ENCODE measurements at places on chromosomes 4 and X. TPM values are rescaled to one million over a fixed set of nuclear protein-coding genes. Genes with fewer than 3 reads are reported as not detected.

Gene NDNF
- total RNA-seq: 2.7 TPM

Gene ATG4A
- 12.4 TPM for total RNA-seq

Gene F8
- total RNA-seq: 19.9 TPM

Gene KLB
- 0.20 TPM for total RNA-seq

Gene GLOD5
- not detected for total RNA-seq

Gene ITIH6
- total RNA-seq: not detected

Gene LRPAP1
- total RNA-seq: 256 TPM

Gene TRPC5OS
- not detected for total RNA-seq

Gene RPL34
- 803 TPM for total RNA-seq

Gene PF4V1
- not detected for total RNA-seq

Gene P2RY4
- total RNA-seq: 1.6 TPM

Gene MAP9
- 12.1 TPM for total RNA-seq

Gene MANBA
- 53.4 TPM for total RNA-seq

Gene GATB
- total RNA-seq: 21.2 TPM

Gene CCDC110
- total RNA-seq: 12.1 TPM

GRCh38 chr4:30768277-30768676 is 48.1 kb downstream of the PCDH7 start:
- DNase-seq: peak; percentile 3

DNA sequence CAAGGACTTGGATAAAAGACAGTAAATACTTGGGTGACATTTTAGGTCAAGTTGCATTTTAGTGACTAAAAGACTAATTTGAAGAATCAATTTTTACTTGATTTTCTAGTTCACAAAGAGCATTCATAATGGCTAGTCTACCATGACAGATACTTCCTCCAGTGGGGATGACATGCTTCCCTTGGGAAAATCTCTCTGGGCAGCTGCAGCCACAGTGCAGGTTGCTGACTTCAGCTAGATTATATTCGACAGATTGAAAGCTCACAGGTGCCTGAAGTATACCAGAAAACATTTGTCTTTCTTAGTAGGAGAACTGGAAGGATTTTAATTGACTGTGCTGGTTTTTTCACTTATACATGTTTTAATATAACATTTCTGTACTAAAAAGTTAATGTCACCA is 209.6 kb upstream of the MAGEB2 start:
- no peak for DNase-seq

GRCh38 chr4:176230836-176231235 is 35.5 kb upstream of the SPATA4 start:
- DNase-seq: no peak

DNA sequence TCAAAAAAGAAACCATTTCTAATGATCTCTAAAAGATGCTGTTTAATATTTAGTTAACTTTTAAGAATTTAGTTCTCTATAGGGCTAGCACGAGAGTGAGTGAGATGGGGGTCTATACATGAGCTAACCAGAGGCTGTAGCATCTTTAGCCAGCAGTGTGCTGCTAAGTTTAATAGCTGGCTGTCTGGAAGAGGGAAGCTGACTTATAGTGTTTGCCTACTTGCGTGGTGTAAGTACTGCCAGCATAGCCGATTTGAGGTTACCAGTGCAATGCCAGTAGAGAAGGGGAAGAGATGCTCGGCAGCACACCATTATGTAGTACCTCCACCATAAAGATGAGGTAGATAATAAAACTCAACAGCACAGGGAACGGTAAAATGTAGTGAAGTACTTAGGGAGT is 47.1 kb upstream of the TMEM131L start:
- no peak for DNase-seq

DNA sequence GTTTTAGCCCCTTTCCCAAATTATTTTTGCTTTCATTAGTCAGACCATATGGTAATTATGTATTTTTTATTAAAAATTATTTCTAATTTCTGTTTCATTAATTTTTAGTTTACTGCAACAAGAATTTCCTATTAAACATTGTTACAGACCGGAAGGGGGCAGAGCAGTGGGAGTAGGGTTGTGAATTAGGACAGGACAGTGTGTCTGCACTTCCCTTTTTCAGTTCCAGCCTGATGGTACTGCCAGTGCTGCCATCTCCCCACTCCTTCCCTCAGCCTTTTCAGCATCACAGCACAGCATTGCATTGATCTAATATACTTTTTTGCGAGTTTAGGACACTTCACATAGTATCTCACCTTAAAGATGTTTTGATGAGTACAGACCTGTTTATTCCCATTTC is 76.5 kb downstream of the STIM2 start:
- DNase-seq: no peak

- DNase-seq: no peak
Measured at GRCh38 chr4:183429489-183429888, 14.9 kb upstream of the CDKN2AIP start.

- DNase-seq: peak; percentile 29
Measured at GRCh38 chrX:130916636-130917422, 13.8 kb upstream of the ENOX2 start.

DNA sequence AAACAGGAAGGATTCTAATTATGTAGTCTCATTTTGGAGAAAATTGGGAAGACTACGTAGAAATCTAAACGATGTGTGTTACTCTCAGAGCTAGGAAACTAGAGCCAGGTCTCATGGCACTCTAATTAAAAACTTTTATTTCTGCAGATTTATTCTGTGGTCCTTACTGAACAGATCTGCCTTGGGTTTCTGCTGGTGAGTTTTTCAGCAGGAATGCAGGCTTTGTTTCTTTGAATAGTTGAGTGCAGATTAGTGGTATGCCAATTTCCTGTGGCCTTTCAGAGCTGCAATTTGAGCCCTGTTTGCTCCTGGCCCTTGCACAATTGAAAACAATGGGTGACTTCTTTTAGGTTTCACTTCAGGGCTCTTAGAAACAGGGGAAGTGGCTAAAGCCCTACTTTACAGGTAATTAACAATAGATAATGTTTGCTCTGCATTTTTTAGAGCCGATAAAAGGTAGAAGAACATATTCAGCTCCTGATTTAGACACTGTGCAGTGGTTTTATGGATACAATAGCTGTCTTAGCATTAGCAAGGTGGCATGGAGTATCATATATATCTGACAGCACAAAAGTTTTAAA is 21.8 kb downstream of the SPRY1 start:
- DNase-seq: peak; percentile 55

GRCh38 chr4:168667376-168667775 is 170.5 kb downstream of the PALLD start:
- no peak for DNase-seq

DNA sequence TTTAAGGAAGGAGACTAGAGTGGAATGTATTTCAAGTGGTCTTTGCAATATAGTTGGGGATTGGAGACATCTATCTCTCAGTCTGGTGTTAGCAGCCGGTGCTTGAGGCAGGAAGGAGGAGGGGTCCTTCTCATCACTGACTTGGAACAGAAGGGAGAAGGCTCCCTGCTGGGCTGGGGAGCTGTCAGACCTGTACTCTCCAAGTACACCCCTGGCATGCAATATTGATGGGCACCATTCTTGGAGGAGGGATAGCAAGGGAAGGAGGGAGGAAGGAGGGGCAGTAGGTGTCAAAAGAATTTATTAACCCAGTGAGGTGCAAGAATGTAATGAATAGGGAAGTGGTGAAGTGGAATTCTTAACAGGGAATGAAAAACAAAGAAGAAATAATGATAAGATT is 338.8 kb downstream of the UNC5C start:
- no peak for DNase-seq

DNA sequence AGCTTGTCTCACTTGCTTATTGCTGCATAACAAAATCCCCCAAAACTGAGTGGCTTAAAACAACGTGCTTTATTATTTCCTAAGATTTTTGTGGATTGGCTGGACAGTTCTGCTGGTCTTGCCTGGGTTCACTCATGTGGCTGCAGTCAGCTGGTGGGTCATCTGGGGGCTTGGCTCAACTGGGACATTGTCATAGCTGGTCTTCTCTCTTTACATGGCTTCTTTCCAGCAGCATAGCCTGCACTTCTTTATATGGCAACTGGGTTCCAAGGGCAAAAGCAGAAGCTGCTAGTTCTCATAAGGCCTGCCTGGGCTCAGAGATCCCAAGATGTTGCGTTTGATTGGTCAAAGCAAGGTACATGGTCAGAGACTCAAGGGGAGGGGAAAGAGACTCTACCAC is 33.7 kb upstream of the STAG2 start:
- no peak for DNase-seq

GRCh38 chr4:22692736-22693135 is at the start of gene GBA3:
Gene GBA3 (plus strand): TSS chr4:22692937.
- DNase-seq: peak; percentile 9

DNA sequence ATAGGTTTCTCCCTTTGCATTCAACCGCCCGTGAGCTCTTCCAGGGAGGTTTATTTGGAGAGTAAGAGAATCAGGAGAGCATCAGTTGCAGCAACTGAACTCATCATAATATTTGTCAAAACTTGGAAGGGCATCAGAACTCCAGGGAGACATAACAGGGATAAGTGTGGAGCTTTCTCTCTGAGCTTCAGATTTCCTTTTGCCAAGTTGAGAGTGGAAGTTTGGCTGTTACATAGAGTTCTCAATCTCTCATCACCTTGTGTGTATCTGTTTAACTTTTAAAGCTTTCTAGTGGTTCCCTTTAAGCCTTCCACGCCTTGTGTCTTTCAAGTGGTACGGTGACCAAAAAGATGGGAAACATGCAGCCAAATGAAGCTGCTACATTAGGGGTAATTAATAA is 18.8 kb downstream of the BMP3 start:
- no peak for DNase-seq

- DNase-seq: peak; percentile 28
Measured at GRCh38 chr4:150130933-150131332, 52.7 kb downstream of the DCLK2 start.

GRCh38 chrX:71941145-71941544 is 30.5 kb downstream of the NHSL2 start:
- no peak for DNase-seq

- no peak for DNase-seq
Measured at GRCh38 chrX:17012465-17012864, 66.0 kb downstream of the REPS2 start.

GRCh38 chr4:156638925-156639605 is 332.5 kb downstream of the PDGFC start:
- DNase-seq: peak; percentile 46

- peak; percentile 58 for DNase-seq
Measured at GRCh38 chr4:69714086-69714485, 46.3 kb downstream of the SULT1B1 start.

DNA sequence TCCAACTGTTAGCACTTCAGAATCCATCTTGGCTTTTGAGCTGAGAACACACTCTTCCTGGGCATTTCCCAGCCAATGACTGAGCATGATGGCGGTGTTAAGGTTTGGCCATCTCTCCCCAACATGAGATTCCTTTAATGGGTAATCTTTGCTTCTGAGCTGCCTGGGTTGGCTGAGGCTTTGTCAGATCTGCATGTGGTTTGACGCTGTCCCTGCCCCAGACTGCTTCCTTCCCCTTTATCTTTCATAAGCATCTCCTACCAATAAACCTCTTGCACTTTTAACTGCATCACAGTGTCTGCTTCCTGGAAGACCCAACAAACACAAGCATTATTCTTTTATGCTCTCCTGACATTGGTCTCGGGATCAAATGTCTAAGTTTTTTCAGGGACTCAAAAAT is 31.5 kb upstream of the DIPK2B start:
- DNase-seq: no peak

- DNase-seq: no peak
Measured at GRCh38 chr4:78214078-78214477, 157.0 kb downstream of the FRAS1 start.

- DNase-seq: no peak
Measured at GRCh38 chrX:103927030-103927429, 35.4 kb upstream of the TMSB15B start.

DNA sequence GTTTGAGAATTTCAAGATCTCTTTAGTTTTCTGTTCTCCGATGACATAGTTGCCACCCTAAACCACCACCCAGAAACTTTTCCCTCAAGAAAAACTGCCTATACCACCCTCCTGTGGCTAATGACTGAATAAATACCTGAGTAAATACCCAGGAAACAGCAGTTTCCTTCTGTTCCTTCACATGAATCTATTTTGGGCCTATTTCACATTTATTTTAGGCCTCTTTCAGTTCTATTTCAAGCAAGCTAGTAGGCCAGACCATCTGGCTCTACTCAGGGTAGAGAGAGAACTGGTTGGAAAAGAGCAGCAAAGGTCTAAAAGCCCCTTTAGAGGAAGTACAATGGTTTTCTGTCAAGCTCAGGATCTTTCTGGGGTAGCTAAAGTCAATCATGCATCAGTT is 23.4 kb downstream of the ARHGEF9 start:
- no peak for DNase-seq

DNA sequence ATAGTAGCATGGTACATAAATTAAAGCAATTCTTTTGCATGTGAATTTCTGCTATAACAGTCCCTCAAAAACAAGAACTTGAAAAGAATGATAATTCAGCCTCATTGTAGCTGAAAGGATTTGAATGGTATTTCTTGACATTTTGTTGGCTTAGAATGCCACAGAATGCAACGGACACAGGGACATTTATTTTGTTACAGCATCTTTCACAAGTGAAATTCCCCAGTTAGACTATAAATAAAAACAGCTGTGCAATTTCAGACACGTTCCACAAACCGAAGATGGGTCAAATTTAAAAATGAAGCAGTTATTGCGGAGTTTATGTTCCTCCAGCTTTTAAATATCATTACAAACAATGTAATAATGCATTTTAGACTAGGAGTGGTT is 82.8 kb upstream of the AMELX start:
- no peak for DNase-seq

GRCh38 chr4:133741766-133742165 is 459.8 kb downstream of the PABPC4L start:
- no peak for DNase-seq

- no peak for DNase-seq
Measured at GRCh38 chrX:150270622-150271021, 92.5 kb upstream of the MAMLD1 start.

DNA sequence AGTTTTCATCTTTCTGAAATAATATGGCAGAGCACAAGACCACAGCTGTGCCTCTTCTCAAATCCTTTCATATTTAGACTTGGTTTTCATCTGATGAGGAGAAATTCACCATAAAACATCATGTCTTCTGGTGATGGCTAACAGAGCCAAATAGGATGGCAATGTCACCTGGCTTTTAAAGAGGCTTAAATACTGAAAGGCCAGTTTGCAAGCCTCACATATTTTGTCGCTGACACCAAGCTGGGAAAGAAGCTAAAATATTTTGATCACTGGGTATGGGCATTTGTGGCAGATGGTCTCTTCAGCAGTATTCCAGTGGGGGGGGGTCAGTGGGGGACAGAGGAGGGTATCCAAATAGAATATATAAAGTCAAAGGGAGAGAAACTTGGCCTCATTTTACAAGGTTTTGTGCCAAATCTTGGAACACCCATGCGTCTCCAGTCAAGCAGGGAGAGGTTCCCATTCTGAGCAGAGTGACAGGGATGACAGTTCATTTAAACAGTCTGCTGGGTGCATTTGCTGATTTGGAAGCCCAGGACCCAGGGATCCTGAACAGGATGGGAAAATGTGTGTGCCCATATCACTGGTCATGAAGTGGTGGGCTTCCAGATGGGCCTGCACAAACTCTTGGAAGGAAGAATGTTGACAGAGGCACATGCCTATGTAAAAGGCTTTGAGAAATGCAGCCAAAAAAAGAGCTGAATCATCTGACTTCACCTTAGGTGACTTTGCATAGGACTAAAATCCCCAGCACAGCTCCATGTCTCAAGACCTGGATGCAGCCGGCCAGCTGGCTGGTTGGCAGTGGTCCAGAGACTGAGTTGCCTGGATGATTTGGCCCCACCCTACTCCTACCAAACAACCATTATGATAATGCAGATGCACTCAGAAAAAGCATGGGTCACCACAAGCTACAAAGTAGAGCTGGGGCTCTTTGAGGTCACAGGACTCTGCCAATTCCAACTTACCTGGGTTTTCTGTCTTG is 484.4 kb upstream of the NR3C2 start:
- peak; percentile 58 for DNase-seq

- no peak for DNase-seq
Measured at GRCh38 chr4:69467797-69468196, 27.9 kb downstream of the UGT2B4 start.

- no peak for DNase-seq
Measured at GRCh38 chr4:175238827-175239517, 320.8 kb downstream of the ADAM29 start.

Data from thyroid gland (tissue), 4 donors.